ENCODE measurements at places on chromosomes 2 and 18.

GRCh38 chr2:43754180-43754579 is 19.7 kb upstream of the DYNC2LI1 start:
- DNase-seq, result no peak

DNA sequence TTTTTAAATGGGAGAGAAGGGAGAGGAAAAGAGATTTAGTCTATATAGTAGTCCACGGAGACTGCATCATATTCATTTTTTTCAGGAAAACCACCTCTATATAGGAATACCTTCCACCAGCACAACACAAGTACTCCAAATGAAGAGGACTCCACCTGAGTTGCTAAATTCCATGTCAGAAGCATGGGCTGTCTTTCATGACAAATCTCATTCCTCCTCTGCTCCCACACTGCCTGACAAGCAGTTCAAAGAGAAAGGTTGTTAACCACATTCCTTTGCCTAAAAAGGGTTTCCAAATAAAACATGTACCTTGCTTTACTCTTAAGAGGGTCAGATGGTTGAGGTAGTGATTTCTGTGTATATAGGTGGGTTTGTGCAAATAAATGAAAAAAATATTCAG is 122.0 kb downstream of the TMEFF2 start:
- no peak for DNase-seq

- no peak for DNase-seq
Measured at GRCh38 chr18:49161627-49162026, 210.9 kb upstream of the SMAD7 start.

DNA sequence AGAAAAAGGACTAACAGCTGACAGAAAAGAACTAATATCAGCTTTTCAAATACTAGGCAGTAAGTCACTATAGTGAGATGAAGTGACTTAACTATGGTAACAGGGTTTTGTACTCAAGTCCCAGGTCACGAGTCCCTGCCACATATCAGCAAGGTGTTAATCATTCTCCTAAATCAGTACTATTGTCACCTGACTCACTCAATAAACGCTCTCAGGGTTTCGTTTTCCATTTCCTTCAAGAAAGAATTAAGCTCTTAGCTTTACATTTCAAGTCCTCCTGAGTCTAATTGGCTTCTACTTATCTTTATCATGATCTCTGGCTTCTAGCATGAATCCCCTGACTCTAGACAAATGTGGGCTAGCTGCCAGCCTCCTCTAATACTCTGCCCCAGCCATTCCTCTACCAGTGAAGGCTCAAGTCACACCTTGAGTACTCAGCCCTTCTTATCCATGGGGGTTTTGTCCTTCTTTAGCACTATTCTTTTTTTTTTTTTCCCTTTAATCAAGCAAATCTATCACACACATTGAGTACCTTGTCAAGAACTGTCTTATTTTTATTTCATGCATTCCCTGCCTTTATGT is 20.0 kb downstream of the BUB1 start:
- DNase-seq, result no peak

GRCh38 chr18:581096-581495 is 916 bp downstream of the CETN1 start:
- DNase-seq, result no peak
